ENCODE measurements at places on chromosomes 5 and 9.

- no peak for DNase-seq
These were observed 145.9 kb downstream of the PRELID2 start for GRCh38 chr5:145689235-145689634.

DNA sequence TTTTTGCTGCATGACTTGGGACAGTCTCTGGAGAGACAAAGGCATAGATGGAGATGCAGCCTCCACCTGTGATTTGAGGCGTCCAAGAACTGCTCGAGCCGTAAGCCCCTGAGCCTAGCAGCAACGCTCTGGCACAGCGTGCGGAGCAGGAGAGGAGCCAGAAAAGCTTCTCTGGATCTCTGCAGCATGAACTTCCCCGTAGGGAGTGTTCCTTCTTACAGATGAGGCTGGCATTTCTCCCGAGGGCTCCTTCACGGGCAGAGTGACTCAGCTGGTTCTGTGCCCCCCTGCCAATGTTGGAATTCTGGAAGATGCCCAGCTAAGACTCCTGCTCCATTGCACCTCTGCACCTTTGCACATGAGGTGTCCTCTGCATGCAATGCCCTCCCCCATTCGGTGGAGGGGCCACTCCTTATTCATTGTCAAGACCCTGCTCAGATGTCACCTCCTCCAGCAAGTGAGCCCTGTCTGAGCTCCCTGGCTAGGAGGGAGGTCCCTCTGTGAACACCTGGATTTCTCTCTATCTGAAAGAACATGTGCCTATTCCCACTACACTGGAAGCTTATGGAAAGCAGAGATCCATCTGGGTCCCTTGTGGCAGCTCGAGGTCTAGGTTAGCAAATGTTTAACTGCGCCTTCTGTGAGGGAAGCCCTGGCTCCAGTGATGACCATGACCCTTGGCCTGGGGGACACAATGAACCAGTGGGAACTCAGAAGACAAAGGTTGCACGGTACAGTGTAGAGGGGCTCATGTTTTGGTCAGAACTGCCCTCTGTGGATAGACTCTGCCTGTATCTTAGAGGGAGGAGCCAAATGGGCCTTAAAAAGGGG, 39.6 kb downstream of the SH3PXD2B start:
- no peak for DNase-seq

GRCh38 chr9:89523948-89524347, 26.0 kb upstream of the SEMA4D start:
- DNase-seq = peak; percentile 80

- no peak for DNase-seq
These were observed 25.4 kb upstream of the SSBP2 start for GRCh38 chr5:81776258-81776657.

GRCh38 chr9:70020991-70021571, 22.6 kb upstream of the MAMDC2 start:
- no peak for DNase-seq

DNA sequence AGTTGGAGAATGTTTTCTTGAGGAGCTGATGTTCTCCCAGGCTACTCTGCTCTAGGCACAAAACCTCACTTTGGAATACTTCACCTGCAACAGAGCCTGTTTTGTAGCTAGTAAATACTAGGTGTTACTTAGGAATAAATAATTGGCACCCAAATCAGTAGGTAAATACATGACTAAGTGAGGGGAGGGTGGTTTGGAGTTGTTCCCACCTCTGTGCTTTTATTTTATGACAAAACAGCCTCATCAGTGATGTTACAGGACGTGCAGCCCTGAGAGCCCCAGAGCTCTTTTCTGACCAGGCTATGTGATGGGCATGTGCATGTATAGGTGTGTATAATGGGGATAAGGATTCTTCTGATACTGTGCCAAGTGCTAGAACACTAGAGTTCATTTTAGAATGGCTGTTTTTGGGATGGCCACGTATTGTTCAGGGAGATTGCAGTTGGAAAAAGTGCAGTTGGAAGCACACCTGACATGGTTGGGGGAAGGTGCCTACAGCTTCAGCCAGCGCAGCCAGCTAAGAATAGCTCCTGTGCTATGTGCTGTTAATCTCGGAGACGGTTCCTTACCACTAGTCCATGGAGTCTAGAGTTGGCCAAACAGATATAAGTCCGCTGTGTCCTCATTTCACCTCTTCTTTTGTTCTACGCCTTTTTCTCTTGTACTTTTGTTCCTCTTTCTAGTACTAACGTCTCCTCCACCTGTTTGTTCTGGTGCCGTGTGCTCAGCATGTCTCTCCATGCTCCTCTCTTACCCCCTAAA, 284.7 kb downstream of the FANCC start:
- DNase-seq = no peak

- DNase-seq = peak; percentile 63
These were observed 208.9 kb downstream of the TRIO start for GRCh38 chr5:14351845-14352712.

Data from CD4-positive, alpha-beta T cell treated with Interleukin-6 for 4 hours (primary cell).